ENCODE measurements at places on chromosomes 5 and 9. TPM values are rescaled to one million over a fixed set of nuclear protein-coding genes. Genes with fewer than 3 reads are reported as not detected.

HAVCR1 gene
- not detected for total RNA-seq

PCDH1 gene
- 71.6 TPM for total RNA-seq

ANKRD34B gene
- total RNA-seq: 0.96 TPM

CSF2 gene
- not detected for total RNA-seq

MPDZ gene
- 13.7 TPM for total RNA-seq

TPPP gene
- 0.48 TPM for total RNA-seq

All from tracheal epithelial cell (primary cell).